ENCODE measurements at places on chromosomes 16 and 17.

DNA sequence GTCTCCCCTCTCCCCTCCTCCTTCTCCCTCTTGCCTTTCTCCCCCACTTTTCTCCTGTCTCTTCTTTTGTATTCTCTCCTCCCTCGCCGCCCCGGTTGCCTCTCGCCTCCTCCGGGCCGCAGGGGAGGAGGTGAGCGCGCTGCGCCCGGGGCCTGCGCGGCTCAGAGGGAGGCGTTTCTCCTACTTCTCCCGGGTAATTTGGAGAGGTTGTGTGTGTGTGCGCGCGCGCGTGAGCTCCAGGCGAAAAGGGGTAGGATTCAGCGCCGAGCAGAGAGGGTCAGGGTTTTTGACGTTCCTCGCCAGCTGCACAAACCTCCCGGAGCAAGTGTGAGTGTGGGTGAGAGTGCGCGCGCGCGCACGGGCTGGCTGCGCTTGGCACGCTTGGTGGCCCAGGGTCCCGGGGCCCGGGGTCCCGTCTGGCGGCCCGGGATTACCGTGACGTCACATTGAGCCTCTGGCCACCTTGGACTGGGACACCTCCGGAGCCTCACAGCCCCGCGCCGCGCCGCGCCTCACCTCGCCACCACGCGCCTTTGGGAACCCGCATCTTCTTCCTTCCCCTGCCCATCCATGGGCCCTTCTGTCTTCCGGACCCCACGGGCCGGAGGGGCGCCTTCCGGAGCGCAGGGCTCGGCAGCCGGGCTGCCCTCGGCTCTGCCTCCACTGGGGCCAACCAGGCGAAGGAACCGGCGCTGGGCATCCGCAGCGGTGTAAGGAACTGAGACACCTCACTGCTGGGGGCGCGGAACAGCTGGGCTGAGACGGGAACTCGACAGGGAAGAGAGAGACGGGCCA, 479 bp downstream of the IRX6 start:
- DNase-seq, result no peak

GRCh38 chr17:77844681-77845080, 113.8 kb upstream of the TNRC6C start:
- DNase-seq, result no peak

DNA sequence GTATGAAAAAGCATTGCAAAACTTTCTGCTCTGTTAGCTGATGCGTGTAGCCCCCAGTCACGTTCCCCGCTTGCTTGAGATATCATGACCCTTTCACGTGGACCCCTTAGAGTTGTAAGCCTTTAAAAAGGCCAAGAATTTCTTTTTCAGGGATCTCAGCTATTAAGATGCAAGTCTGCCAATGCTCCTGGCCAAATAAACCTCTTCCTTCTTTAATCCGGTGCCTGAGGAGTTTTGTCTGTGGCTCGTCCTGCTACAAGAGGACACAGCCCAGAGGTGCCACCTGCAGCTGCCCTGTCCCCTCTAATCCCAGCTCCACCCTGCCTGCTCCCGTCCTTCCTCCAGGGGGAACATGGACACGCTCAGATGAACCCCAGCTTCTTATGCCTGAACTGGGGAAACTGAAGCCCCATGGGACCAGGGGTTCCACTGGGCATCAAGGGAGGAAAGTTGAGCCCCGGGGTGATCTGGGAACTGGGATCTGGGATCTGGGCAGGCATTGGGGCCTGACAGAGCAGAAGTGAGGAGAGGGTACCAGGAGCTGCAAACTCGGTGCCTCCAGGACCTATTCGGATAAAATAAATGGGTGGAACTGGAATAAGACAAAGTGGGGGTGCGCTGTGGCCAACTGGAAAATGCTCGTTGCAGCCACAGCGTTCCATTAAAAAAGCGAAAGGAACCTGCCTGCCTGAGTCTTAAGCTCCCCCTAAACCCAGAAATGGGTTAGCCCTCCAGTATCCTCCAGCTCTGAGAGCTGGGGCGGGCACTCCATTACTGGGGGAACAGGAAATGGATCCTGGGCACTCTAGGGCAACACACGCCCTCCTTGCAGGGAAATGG, 19.7 kb downstream of the QPRT start:
- DNase-seq, result no peak

DNA sequence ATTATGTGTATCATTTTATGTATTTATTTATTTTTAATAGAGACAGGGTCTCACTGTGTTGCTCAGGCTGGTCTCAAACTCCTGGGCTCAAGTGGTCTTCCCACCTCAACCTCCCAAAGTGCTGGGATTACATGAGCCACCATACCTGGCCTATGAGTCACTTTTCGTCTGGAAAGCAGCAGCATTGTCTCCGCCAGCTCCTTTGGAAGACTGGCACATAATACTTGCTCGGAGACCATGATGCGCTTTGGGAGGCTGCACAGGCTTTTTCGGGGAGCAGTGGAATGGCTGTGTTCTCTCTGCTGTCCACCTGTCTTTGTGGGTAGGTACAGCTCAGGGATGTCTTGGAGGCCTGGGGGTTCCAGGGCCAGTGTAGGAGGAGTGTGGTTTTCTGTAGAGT, 102.2 kb downstream of the AATF start:
- DNase-seq, result no peak

DNA sequence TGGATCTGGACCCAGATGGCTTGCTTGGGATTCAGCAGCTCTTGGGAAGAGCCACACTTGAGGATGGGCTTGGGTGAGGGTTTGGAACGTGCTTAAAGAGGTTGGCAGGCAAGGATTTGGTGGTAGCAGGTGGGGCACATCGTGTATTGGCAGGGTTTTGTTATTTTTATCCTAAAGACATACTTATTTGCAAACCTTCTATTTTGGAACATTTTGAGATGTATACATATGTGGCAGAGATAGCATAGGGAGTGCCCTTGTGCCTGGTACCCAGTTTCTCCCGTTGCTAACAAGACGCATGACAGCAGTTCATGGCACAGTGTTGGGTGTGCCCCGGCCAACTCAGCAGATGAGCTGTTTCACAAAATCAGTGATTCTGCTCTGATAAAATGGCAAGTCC, 9.1 kb downstream of the BANP start:
- no peak for DNase-seq

DNA sequence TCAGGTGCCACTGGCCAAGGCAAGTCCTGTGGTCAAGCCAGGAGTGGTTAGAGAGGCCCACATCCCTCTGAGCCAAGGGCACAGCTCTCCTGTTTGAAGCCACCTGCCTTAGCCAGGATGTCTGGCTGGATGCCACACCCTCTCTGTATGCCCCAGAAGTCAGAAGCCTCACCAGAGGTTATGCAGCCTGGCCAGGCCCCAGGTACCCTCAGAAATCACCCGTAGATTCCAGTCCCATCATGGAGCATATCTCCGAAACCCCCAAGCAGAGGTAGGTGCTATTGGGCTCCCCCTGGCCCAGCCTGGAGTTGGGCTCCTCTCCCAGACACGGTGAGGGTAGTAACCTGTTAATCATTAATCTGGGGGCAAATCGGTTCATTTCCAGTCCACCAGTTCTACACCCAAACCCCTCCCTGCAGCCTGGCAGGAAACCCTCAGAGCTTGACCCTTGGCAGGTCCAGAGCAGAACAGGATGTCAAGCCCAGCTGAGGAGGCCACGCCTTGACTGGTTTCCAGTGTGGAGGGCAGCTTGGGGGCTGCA, 60.6 kb upstream of the TMEM97 start:
- no peak for DNase-seq

GRCh38 chr17:6437956-6438355, 3.0 kb upstream of the AIPL1 start:
- no peak for DNase-seq

GRCh38 chr17:32493976-32494513, 7.3 kb downstream of the CDK5R1 start:
- no peak for DNase-seq
